NCI-H187 treated with DMSO at 0.1 percent for 48 hours (cell line): ENCODE measurements at places on chromosomes 7 and 10.

DNA sequence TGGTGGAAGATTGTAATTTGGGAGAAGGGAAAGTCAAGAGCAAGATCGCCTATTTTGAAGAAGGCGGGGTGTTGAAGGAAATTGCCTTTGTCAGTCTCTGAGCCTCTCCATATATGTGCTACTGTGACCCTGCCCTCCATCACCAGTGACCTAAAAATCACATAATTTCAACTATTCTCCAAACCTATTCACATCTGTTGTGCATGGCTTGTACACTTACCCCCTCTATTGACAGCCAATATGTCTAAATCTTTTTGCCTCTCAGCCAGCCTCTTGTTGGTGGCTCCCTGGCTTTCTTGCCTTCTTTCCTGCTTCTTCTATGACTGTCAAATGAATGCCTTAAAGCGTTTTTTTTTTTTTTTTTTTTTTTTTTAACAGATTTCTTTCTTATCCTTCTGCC, 295.6 kb downstream of the AUTS2 start:
- no peak for DNase-seq

DNA sequence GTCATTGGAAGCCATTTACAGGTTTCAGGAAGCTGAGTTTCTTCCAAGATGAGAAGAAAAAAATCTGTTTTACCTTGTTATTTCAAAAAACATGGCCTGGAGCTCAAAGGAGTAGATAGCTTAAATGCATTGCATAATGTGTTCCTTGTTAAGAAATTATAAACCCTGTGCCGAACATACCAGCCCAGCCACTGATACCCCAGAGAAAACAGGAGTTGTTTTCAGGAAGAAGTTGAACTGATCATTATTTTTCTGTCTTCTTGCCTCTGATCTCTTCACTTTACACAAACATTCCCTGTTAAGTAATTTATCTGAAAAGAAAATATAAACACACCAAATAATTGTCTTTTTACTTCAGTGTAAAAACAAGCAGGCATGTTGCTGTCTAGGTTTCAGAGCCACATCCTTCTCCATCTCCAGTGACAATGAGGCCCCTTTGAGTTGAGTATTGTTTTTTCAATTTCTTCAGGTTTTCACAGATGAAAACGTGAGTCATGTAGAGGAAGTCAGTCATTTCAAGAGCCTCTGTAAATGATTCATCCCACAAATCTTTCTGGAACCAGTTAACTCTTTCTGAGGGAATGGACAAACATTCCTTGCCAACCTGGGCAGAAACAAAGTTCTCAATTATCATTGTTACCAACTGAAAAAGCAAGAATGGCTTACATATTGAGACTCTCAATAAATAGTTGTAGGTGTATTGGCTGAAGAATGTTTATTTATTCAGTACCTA, 244.2 kb downstream of the IPMK start:
- DNase-seq, result no peak

GRCh38 chr7:22890773-22891172, 68.1 kb upstream of the TOMM7 start:
- DNase-seq, result no peak

DNA sequence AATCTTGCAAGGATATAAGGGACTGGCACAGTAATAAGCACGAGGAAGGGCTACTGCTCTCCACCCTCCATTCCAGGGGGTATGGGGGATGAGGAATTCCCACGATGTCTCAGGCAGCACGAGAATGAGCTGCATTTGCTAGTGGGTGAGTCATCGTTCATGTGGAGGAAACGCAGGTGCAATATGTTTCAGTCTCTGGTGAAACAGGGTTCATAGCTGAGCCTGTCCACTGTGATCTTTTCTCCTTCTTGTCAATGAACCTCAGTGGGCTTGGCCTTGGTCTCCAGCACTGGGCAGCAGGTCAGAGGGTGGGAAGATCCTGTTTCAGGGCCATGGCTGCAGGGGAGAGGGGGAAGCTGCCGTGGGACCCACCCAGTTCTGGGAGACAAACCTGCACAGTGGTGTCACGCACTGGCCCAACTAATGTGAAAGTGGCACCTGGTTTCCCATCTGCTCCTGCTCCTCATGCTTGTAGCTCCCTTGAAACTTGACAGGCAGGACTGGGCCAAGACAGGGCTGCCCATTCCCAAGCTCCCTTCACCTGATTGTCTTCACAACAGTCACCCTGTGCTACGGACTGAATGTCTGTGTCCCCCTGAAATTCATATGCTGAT, 181.9 kb downstream of the USP6NL start:
- no peak for DNase-seq

GRCh38 chr10:28587270-28587969, 54.5 kb downstream of the WAC start:
- DNase-seq, result no peak

DNA sequence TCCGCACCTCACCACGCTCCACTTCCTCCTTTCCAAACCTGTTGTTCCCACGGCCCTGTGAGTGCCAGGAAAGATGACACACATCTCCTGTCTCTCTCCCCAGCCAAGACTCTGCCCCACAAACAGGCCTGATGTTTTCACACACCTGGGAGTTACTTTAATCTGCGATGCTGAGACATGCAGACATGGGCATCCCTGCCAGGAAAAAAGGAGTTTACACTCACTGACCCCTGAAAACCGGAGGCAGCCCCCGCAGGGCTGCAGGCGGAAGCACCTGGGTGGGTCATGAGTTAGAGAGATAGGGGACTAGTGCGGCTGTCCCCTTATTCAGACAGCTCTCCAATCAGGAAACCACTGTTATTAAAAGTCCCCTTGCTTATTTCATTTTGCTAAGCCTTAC, 106.4 kb upstream of the CARD11 start:
- no peak for DNase-seq

DNA sequence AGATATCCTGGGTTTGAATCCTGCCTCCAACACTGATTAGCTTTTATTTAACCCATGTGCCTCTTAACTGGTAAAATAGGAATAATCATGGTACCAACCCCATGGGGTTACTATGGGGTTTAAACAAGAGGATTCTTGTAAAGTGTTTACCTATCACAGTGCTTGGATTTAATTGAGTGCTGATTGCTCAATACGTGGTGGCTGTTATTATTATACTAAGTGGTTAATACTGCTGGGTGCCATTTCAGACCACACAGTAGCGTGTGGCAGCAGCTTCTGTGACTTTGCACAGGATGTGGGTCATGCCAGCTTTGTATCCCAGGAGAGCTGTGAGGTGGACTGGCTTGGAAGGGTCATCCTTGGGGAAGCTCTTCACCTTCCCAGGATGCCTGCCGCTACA, 177.2 kb downstream of the SEC23IP start:
- no peak for DNase-seq

- DNase-seq, result no peak
Observed at GRCh38 chr7:107194052-107194451, 25.2 kb downstream of the HBP1 start.

GRCh38 chr10:5583525-5584175, 58.9 kb downstream of the CALML3 start:
- DNase-seq, result peak; percentile 79

DNA sequence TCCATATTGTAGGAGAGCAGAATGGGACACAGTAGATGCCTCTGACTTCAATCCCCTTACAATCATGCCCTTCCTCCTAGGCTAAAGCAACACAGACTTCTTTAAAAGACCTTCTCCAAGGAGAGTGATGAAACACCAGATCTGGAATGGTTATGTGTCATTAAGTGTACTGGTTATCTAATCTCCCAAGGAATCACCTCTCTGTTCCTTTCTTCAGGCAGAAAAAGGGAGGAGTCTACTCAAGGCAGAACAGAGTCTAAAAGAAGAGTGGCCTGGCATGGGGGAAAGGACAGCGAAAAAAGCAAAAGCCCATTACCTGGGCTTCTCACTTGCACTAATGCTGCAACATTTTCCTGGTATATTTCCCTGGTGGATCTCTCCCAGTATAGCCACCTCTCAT, 2.9 kb downstream of the ELMO1 start:
- DNase-seq, result no peak

DNA sequence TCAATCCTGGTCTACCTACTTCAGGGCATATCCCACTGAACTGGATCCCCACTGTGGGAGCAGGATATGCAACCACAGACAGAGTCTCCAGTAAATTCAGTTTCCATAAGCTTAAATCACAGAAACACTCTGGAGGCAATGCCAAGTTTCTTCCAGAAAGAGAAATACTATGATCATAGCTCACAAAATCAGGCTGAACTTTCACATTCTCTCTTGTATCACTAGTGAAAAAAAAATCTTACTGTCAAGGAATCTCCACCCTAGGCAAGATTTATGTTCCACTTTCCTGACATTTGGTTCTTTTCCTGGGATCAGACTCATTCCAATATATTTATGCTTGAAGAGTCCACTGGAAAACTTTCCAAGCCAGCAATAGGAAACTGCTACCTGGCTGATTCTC, 749.0 kb downstream of the SUGCT start:
- DNase-seq, result no peak

GRCh38 chr10:3631701-3632330, 153.2 kb downstream of the KLF6 start:
- no peak for DNase-seq

DNA sequence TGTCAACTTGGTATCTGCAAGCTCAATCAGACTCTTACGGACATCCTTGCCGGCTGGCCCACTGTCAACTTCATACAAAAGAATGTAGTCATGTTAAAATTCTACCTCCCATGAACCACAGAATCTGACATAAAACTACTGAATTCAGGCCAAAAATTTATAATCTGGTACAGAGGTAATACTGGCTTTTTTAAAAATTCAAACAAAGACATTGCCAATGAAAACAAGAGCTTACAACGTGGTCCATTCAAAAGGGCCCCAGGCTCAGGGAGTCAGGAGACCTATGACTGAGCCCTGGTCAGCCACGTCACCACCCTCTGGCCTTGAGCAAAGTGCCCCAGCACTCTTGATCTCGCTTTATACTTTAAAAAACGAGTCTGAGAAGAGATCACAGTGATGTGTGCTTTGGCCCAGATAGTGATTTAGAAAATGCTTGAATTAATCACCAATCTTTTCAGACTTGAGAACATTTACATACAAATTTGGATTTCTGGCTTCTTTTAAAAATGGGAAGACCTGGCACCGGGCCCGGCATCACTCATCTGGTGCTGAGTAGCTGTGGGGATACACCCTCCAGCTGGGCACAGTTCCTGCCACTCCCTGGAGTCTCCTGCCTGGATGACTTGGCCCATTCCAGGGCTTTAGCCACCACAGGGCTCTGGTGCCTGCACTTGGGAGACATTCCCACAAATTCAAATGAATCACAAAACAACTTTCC, 94.1 kb downstream of the PIP4K2A start:
- DNase-seq, result no peak
